CD4-positive, alpha-beta T cell treated with Interleukin-12 subunit alpha and Interleukin-12 subunit beta, for 1 hour (primary cell): ENCODE measurements at places on chromosomes 16 and 17.
A peak's percentile ranks its signal among the peaks of the same experiment; 100 is the strongest.

- no peak for DNase-seq
Observed at GRCh38 chr17:8976638-8977037, 11.1 kb upstream of the PIK3R5 start.

GRCh38 chr16:86524029-86524428 lies 13.7 kb downstream of the FOXF1 start:
- no peak for DNase-seq

GRCh38 chr16:12590963-12591362 lies 212.7 kb downstream of the CPPED1 start:
- no peak for DNase-seq

DNA sequence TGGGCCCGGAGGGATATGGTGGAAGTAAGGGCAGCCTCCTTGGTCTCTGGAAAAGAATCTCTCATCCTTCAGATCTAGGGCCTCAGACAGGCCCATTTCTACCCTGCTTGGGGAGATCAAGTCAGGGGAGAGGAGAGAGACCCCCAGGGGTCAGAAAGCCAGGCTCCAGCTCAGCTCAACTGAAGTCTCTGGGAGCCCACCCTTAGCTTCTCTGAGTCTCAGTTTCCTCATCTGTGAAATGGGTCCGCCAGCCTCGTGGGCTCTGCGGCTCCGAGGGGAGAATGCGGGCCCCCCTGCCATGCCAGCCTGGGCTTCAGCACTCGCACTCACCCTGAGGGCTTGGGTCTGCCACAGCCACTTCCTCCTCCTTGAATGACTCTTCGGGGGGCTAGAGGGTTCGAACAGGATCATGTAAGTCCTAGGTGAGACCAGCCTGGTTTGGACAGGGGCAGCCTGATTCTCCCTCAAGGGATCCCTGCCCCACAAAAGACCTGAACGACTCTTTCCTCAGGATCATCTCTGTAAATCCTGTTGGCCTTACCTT lies 6.7 kb downstream of the CNGB1 start:
- no peak for DNase-seq

- no peak for DNase-seq
Observed at GRCh38 chr16:27600381-27600780, 50.4 kb downstream of the KATNIP start.

DNA sequence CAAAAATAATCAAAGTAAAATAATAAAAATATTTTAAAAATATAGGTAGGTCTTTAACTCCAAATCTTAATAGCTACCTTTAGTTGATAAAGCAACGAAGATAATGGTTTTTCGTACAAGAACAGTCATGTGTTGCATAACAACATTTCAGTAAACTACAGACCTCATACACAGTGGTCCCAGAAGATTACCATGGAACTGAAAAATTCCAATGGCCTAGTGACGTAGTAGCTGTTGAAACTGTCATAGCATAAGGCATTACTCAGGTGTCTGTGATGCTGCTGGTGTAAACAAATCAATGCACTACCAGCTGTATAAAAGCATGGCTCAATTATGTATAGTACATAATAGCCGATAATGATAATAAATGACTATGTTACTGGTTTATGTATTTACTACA lies 43.9 kb downstream of the CREBBP start:
- DNase-seq: no peak

DNA sequence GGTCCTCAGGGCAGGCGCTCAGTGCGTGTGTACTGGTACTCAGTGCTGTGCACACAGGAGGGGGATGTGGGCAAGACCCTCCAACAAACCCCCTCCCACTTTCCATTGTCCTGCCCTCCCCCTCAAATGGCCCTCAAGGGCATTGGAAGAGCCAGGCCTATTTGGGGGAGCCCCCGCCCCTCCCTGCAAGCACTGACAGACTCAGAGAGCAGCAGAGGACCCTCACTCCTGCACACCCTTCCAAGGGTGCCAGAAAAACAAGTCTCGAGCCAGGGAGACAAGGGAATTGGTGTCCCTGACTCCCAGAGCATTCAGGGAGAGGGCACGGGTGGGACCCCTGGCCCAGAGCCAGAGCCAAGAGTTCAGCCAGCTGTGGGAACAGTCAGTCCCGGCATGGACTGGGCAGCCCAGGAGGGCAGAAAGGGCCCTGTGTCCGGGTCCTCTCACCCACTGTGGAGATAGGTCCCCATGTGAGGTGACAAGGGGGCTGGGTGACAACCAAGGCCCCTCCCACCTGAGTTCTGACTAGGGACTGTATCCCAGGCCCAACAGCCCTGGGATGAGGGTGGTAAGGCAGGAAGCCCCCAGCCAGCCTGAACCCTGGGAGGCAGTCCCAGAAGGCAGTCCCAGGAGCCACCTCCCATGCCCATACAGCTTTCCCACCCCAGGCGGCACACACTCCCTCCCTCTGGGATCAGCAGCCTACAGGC lies 12.1 kb upstream of the KRTAP17-1 start:
- DNase-seq: no peak

- peak; percentile 66 for DNase-seq
Observed at GRCh38 chr17:58084317-58084981, 1.2 kb downstream of the DYNLL2 start.

- no peak for DNase-seq
Observed at GRCh38 chr16:86768999-86769398, 190.7 kb downstream of the FOXL1 start.

- DNase-seq: no peak
Observed at GRCh38 chr17:35546487-35546886, 9.0 kb upstream of the SLFN12L start.

DNA sequence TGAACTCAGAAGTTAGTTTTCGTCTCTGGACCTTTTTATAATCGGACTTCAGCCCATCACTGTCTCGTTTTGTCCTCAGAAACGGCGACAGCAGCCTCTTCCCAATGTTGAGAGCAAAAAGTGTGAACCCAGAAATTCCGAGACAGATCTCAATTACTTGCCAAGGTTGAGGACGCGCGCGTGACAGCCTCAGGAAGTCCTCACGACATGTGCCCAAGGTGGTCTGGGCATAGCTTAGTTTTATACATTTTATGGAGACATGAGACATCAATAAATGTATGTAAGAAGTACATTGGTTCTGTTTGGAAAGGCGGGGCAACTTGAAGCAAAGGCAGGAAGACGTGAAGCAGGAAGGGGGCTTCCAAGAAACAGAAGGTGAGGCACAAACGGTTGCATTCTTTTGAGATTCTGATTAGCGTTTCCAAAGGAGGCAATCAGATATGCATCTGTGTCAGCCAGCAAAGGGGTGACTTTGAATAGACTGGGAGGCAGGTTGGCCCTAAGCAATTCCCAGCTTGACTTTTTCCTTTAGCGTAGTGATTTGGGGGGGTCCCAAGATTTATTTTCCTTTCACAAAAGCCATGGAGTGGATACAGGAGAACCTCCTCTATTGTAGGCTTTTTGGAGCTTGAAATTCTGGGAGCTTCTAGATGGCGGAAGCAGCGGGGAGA lies 583 bp upstream of the ZNF747 start:
- DNase-seq: no peak

DNA sequence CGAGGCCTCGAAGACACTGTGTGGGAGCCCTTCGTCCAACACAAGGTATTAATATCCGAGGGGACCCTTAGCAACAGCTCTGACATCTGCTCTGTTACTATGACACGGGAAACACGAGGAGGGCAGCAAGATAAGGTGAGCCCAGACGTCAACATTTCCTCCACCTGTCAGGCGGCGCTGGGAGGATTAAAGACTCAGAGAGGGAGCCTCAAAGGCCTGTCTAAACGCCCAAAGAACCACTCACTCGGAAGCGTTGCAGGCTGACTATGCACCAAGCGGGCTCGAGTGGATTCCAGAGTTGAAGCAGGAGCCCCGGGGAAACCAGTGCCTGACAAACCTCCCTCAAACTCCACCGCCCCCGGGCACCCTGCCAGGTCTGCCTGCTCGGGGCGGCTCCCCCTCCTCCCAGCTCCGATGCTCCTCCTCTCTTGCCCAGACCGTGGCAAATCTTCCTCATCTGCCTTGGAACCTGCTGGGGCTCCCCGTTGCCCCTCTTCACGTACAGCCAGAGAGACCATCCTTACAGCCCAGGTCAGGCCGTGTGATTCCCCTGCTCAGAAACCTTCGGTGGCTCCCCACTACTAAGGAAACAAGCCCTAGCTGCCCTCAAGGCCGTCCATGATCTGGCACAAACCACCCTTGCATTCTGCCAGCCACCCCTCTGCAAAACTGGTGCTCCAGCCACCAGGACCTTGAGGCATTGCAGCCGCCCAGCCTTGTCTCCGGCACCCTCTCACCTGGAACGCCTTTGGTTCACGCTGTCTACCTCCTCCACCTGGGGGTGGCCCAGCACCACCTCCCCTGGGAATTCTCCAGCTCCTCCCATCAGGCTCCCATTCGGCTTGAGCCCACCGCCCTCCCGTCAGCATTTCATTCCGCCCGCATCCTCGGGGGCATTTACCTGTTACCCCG lies 16.2 kb downstream of the RPH3AL start:
- peak; percentile 28 for DNase-seq

GRCh38 chr17:66496306-66496705 lies 193.9 kb downstream of the PRKCA start:
- no peak for DNase-seq

- DNase-seq: no peak
Observed at GRCh38 chr16:78277321-78278055, 178.0 kb downstream of the WWOX start.

- peak; percentile 44 for DNase-seq
Observed at GRCh38 chr16:87855852-87856715, 13.2 kb downstream of the SLC7A5 start.

DNA sequence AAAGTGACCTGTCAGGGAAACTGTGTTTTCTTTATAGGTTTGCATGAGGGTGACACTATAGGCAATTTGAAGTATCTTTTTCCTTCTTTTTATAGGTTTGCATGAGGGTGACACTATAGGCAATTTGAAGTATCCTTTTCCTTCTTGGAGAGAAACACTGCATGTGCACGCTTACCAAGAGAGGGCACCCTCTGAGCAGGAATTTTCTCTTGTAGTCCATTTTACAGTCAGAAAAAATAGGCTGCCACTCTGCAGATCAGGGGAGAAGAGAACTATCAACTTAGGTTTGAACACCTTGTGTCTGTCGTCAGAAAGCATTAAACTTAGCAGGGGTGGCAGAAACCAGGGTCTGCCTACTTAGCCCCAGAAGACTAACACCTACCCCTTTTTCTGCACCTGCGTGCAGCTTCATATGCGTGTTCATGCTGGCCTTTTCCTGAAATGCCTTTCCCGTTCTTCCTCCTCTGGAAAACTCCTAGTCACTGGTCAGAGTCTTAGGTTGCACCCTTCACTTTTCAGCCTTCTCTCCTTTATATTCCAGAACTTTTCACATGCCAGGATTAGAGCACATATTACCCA lies 16.4 kb upstream of the SMIM36 start:
- peak; percentile 7 for DNase-seq

DNA sequence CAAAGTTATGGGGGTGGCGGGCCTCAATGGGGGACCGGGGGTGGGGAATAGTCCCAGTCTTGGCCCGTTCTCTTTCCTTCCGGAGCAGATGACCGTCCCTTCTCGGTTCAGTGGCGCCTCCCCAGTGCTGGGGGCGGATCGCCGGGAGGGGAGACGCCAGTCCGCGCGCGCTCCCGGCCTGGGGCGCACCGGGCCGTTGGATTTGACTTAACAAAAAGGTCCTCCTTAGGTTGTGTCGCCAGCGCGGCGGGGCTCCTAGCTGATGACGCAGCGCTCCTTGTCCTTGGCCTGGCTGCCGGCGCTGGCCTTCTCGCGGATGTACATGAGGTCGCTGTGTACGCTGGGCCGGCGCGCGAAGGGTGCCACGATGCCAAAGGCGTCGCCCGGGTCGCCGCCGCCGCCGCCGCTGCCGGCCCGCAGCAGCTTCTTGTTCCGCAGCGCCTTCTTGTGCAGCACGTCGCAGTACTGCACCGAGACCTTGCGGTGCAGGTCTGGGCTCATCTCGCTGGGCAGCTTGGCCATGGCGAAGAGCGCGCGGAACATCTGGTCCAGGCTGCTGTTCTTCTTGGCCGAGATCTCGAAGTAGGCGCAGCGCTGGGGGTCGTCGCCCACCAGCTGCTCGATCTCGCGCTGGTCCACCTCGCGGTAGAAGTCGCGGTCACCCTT lies 1.2 kb downstream of the RASD1 start:
- DNase-seq: no peak

- DNase-seq: no peak
Observed at GRCh38 chr17:33858682-33859081, 396.4 kb upstream of the CCL2 start.

- DNase-seq: no peak
Observed at GRCh38 chr16:84973776-84974523, 37.4 kb downstream of the ZDHHC7 start.

GRCh38 chr17:38711792-38712571 lies 6.9 kb downstream of the MLLT6 start:
- DNase-seq: no peak

GRCh38 chr17:78600181-78600721 lies 23.1 kb upstream of the DNAH17 start:
- no peak for DNase-seq

- no peak for DNase-seq
Observed at GRCh38 chr16:81882559-81882958, 103.5 kb downstream of the PLCG2 start.

DNA sequence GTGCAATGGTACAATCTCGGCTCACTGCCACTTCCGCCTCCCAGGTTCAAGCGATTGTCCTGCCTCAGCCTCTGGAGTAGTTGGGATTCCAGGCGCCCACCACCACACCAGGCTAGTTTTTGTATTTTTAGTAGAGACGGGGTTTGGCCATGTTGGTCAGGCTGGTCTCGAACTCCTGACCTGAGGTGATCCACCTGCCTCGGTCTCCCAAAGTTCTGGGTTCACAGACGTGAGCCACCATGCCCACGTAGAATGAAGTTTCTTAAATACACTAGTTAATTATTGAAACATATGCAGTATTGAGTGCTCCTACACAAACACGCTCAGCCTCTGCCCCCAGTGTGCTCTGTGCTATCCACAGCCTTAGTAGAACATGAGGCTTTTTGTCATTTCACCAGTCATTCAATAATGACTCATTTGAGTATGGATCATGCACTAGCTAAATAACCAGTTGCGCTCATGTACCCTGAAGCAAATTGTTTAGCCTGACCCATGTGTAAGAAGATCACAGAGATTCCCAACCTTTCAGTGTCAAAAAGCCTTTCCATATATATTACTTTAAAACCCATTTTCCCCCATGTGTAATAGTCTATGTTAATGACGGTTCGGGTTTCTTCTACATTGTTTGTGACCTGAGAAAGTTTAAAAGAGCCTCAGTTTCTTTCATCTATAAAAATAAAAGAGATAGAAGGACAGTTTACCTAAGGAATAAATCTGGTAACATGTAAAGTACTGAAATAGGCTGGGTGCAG lies 49.7 kb downstream of the TUBD1 start:
- peak; percentile 65 for DNase-seq

DNA sequence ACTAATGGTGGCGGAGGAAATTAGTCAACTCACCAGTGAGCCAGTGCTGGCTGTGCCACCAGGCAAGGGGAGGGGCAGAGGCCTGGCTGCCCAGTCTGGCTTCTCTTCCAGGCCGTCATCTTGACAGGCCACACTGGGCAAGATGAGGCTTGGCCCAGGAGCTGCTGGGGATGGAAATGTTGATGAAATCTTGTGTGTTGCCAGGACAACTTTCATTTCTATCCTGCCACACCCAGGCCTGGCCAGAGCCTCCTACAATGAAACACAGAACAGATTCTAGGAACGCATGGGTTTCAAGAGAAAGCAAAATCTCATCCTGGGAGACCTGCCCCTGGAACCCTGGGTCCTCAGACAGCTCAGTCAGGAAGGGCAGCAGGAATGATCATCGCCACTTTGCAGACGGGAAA lies 9.3 kb downstream of the HEXIM2 start:
- DNase-seq: no peak
